ENCODE measurements at places on chromosomes 11 and 22.
A peak's percentile ranks its signal among the peaks of the same experiment; 100 is the strongest.

DNA sequence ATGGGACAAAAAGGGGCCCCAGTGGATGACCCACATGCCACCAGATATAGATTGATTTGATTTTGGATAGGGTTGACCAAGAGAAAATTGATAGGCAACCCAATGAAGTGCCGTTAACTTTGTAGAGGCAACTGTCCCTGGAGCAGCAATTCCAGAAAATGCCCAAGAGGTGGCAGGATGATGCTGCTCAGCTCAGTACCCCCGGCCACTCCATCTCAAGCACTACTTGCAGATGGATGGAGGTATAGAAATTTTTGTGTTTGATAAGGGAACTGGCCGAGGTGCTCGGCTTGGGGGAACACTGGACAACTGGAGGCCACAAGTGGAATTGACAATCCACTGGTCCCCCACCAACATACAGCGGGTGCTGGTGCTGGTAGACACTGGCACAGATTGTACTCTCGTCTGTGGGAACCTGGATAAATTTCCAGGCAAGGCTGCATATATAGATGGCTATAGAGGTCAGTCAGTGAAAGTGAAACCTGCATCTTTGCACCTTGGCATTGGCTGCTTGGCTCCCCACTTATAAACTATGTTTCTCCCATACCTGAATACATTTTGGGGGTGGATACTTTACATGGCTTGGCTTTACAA lies 86.3 kb downstream of the CCDC83 start:
- DNase-seq: peak; percentile 37

GRCh38 chr22:17627961-17628405 lies 566 bp downstream of the ATP6V1E1 start:
- DNase-seq: no peak

- no peak for DNase-seq
These were observed 38.5 kb downstream of the GAB2 start for GRCh38 chr11:78379039-78379670.

GRCh38 chr22:19197997-19198865 lies 19.7 kb upstream of the SLC25A1 start:
- DNase-seq: no peak

GRCh38 chr11:19816040-19816439 lies 103.4 kb downstream of the NAV2 start:
- DNase-seq: no peak

DNA sequence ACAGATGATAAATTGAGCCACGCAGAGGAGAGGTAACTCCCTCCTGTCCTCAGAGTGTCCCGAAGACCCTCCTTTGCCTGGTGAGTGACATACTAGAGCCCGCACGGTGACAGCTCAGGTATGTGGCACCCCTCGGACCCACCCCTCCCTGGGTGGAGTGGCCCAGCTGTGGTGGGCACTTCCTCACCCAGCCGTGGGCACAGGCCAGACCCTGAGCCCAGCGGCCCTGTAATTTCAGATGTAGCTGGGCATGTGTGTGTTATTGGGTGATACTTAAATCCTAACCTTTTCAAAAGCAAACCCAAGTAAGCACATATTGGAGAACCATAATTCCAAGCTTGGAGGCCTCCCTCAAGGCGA lies 93.2 kb downstream of the WNT7B start:
- no peak for DNase-seq

DNA sequence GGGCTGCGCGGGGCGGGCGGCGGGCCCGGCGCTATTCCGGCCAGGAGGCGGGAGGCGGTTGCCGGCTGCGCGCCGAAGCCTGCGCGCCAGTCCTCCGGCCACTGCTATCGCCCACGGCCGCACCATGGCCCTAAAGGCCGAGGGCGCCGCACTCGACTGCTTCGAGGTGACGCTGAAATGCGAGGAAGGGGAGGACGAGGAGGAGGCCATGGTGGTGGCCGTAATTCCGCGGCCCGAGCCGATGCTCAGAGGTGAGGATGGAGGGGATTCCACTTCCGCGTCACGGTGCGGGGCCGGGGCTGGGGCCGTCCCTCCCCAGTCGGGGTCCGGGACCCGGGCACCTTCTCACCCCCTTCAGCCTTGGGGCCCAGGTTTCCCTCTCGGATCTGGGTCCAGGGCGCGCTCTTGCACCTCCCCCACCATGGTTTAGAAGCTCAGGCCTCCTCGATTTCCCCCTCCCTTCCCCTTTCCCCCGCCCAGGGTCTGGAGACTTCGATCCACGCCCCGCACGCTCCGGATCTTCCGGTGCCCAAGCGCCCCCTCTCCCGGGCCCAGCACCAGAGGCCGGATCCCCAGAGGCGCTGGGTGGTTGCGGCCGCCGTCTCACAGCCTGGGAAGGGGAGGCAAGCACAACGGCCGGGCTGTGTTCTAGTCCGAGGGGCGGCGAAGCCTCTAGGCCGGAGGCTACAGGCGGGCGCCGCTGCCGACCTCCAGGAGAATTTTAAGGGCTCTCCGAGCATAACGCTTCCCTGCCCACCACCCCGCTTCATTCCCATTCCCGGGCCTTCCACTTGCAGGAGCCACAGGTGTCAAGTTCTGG lies 517 bp downstream of the SPINDOC start:
- DNase-seq: peak; percentile 25

DNA sequence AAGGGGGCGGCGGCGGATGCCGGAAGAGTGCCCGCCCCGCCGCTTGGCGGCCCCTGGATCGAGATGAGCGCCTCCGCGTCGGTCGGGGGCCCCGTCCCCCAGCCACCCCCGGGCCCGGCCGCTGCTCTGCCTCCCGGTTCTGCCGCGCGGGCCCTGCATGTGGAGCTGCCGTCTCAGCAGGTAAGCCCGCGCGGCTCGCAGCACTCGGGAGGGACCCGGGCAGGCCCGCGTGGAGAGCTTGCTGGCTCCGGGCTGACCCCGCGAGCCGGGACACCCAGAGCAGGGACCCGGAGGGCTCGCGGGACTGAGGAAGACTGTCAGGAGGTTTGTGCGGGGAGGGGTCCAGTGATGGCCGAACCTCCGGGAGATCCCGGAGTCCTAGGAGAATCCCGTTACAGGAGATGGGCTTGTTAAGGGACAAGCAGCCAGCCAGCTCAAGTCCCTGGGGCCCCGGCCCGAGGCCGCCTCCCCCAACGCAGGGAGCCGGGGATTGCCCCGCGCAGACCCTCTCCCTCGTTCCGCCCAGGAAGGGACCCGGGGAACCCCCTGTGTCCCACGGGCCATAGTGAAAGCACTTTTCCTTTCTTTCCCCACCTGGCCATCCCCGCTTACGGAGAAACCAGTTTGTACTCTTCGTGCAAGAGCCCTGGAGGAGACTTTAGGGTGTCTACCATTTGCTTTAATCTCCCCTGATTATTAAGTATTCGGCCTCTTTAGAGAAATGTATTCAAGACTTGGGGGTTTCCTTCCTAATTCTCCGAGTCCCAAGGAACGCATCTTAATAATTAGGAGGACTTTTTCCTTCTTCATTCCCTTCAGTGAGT lies 547 bp downstream of the UVRAG start:
- DNase-seq: peak; percentile 33

- no peak for DNase-seq
These were observed 184.6 kb upstream of the SYT13 start for GRCh38 chr11:45470794-45471167.

- no peak for DNase-seq
These were observed 12.0 kb downstream of the TRIOBP start for GRCh38 chr22:37708580-37709444.

GRCh38 chr11:70845591-70846041 lies 406.8 kb downstream of the SHANK2 start:
- DNase-seq: no peak

DNA sequence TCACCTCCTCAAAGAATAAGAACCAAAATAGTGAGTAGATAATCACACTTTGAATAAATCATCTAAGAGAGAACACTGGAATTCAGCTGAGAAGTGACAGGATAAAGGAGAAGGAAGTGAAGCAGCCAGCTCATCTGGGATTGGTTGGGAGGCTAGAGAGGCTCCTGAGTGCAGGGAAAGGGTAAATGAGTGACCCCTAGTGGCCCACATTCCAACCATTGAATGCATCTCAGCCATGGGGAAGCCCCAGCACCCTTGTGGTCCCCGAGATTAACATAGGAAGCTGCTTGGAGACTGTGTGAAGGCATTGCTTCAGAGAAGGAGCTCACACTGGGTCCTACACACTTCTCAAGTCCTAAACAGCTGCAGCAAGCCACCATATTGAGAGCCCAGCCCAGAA lies 82.3 kb downstream of the JRKL start:
- DNase-seq: no peak

DNA sequence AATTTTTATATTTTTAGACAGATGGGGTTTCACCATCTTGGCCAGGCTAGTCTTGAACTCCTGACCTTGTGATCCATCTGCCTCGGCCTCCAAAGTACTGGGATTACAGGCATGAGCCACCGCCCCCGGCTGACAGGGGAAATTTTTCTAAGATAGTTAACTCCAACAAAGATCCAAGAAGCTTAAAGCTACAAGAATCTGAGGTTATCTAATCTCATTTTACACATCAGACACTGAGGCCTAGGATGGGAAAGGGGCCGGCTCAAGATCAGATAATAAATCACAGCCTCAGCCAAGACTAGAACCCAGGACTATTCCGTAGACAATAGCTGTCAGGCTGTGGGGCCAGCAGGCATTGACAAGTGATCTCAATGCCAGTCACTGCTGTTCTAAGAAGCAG lies 94.0 kb downstream of the AMBRA1 start:
- DNase-seq: no peak

DNA sequence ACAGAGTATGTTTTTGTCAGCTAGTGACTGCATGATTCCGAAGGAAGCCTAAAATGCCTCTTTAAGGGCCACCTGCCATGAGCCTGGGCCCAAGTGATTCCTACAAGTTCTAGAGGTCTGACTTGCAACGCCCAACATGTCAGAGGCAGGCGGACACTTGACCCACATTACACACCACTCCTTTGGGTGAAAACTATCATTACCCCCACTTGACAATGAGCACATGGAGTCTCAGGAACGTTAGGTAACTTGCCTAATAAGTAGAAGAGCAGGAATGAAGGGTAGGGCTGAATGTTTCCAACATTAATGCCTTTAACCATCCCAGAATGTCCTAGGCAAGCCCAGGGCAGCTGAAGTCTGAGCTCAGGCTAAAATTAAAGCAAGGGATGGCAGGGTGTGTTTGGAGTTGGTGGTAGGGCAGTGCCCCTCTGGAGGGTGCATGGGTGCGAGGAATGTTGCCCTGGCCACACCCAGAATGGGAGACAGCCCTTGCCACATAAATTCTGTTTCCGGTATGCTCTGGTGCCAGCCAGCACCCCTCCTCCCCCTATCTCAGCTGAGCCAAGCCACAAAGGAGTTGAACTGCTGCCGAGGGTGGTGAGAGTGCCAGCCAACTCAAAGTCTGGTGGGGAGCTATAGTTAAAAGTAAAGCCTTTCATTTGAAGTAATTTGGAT lies 2.5 kb downstream of the PLAAT2 start:
- DNase-seq: no peak

- no peak for DNase-seq
These were observed 618.2 kb downstream of the LRRC4C start for GRCh38 chr11:40841231-40841630.

GRCh38 chr11:112178428-112178827 lies 3.1 kb downstream of the BCO2 start:
- no peak for DNase-seq

DNA sequence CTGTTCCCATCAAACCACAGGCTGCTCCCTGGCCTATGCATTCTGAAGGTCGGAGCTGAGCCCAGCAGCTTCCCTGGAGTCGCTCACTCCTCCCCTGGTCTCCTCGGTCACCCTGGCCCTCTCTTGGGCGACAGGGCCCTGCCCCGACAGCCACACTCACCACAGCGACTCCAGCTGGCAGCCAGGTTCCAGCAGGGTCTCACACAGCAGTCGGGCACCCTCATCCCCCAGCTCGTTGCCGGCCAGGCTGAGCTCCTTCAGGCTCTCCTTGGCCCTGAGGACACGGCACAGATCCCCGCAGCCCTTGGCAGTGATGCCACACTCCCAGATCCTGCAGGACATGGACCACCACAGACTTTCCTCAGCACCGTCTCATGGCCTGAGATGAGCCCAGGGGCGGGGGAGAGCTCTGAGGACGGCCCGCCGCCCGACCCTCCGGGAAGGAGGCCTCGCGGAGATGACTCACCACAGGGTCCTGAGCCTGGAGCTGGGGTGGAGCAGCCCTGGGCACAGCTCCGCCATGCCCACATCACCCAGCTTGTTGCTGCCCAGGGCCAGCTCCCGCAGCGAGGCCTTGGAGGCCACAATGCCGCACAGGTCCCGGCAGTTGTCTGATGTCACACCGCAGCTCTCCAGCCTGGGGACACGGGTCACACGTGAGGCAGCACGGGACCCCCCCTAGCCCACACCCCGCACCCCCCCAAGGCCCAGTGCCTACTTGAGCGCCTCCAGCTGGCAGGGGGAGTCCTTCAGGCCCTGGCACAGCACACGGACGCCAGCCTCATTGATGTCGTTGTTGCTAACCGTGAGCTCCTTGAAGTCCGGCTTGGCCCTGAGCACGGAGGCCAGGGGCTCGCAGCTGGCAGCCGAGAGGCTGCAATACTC lies 8.5 kb downstream of the RNH1 start:
- no peak for DNase-seq

Measured in stimulated activated CD4-positive, alpha-beta T cell treated with anti-CD3 and anti-CD28 coated beads, Interleukin-4, amount 100 ng/mL, for 24 hours (primary cell).